ENCODE measurements at places on chromosomes 1 and 21.

- peak; percentile 28 for DNase-seq
These were observed 62.4 kb upstream of the TNFSF18 start for GRCh38 chr1:173113015-173113741.

GRCh38 chr1:186845576-186846210 lies 16.9 kb downstream of the PLA2G4A start:
- DNase-seq: peak; percentile 79

GRCh38 chr1:216958569-216958968 lies 235.3 kb upstream of the ESRRG start:
- DNase-seq: no peak

DNA sequence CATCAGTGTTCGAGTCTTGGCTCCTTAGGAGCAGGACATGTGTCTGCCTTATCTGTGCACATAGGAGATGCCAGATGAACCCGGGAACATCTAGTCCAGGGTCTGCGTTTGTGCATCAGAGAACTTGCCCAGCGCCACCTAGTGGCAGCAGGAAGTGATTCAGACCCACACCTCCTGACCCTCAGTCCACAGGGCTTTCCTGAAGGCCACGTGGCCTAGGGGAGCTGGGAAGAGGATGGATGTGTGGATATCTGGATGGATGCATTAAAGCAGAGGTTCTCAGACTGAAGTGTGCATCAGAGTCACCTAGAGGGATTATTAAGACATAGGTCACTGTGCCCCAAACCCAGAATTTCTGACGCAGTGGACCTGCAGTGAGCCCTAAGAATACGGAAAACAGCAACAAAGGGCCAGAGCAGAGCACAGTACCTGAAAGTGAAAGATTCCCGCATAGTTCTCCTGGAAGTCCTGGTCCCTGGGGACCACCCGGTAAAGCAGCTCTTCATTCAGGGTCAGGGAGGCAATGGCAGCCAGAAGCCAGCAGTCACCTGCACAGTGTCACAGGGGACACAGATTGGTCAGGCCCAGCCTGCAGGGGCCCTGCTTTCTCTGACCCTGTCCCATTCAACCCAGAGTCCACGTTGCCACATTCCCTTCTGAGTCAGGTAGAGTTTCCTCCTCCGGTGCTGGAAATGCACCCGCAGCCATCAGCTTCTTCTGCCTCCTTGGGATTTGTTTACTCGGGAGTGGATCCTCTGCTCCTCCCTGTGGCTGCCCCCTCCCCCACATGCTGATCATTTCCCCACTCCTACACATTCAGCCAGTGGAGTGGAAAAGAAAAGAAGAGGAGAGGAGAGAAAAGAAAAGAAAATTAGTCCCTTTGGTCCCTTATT lies 37.0 kb downstream of the CAPN8 start:
- DNase-seq: peak; percentile 63

GRCh38 chr1:200707116-200707515 lies 31.6 kb upstream of the CAMSAP2 start:
- DNase-seq: no peak

DNA sequence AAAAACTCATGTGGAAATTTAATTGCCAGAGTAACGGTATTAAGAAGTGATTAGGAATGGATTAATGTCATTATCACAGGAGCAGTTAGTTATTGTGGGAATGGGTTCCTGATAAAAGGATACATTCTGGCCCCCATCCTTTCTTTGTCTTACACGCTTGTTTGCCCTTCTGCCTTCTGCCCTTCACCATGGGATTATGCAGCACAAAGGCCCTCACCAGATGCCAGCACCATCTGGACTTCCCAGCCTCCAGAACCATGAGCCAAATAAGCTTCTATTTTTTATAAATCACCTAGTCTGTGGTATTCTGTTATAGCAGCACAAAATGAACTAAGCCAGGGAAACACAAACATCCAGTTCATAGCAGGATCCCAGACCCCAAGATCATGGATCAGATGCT lies 33.9 kb upstream of the POU2F1 start:
- DNase-seq: no peak

GRCh38 chr1:87132284-87132870 lies 196.3 kb upstream of the LMO4 start:
- no peak for DNase-seq

DNA sequence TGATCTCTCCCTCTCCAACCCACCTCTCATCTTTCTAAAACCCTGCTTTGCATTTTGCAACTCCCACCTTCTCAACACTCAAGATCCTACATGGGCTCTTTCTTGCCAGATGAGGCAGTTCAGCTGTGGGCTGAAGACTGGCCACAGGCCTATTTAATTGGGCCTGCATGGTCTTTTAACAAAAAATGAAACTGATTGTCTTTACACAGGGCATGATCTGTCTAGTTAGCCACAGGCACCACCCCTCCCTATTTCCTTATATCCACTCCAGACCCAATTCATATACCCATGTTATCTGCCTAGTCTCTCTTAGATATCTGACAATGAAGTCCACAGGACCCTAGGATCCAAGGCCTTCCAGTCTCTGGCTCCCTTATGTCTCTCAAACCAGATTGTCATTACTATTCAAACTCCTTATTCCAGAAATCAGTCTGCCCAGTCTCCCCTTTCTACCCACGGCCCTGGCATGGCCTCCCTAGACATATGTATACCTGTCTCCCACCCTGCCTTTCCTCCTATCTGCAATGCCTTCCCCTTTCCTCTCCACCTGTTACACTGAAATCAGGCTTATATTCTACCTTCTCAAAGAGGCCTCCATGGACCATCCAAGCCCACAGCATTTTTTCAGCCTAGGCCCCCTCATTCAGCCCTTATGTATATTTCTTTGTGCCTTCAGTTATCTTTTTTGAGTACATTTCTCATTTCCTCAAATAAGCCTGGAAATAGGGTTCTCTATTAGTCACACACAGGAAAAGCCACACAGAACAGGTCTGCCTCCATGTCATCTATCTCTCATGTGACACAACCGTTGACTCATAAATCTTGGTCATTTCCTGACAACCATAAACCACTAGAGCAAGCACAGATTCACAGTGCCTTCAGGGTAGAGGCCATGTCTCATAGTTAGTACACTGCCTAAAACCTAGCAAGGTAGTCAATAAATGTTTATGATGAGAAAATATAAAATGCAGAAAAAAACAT lies 39.0 kb downstream of the LPAR3 start:
- peak; percentile 95 for DNase-seq

DNA sequence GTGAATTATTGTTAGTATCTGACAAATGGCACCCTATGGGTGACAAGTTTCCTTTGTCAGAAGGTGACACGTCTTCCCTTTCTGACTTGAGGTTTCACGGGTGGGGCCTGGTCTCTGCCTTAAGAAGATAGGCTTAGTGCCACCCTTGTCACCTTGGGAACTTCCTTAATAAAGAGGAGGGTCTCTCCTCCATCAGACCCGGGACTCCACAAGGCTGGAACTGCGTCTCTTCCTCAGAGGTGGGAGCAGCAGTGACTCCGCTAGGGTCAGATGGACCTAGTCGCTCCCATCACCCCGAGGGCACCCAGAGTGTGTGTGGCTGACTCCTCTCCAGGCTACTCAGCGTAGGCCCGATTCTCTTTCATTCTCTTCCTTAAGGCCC lies 774 bp upstream of the WDTC1 start:
- DNase-seq: no peak
